ENCODE measurements at places on chromosomes 16 and 17.

DNA sequence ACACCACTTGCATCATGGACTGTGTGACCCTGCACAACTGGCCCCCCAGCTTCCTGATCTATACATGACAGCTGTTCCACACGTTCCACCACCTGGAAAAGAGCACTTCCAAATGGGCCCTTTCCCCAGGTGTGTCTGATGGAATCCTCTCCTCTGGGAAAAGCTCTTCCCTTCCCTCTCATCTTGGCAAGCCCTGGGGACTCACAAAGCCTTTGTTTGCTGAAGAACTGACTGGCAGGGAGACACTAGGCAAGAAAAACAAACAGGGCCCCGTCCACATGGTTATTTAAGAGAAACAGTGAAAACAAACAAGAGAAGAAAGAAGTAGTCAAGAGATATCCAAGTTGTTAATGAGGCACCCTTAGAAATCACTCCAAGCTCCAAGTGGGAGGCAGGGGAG lies 52.6 kb downstream of the C16orf95 start:
- DNase-seq = no peak

DNA sequence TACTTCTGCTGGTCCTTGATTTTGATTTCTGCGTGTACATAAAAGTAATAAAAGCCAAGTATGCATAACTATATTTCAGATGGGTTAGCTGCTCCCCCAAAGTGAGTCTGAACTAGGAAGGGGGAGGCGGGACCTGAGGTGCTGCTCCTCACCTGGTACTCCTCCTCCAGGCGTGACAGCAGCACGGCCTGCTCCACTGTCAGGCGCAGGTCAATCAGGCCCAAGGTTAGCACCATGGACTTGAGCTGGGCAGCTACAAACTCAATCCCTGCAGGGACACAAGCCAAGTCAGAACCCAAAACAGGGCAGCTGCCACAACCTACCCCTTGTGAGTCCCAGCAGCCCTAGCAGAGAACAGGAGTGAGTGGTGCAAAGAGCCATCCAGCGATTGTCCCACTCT lies 18.0 kb downstream of the ATPAF2 start:
- no peak for DNase-seq

- DNase-seq = no peak
These were observed 9.2 kb downstream of the BFAR start for GRCh38 chr16:14641926-14642325.

DNA sequence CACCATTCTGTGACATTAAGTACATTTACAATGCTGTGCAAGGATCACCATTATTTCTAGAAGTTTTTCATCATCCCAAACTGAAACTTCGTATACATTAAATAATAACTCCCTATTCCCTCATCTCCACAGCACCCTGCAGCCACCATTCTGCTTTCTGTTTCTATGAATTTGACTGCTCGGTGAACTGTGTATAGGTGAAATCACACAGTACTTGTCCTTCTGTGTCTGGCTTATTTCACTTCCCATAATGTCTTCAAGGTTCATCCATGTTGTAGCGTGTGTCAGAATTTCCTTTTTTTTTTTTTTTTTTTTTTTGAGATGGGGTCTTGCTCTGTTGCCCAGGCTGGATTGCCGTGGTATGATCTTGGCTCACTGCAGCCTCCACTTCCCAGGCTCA lies 20.4 kb downstream of the RAP1GAP2 start:
- DNase-seq = no peak

- DNase-seq = no peak
These were observed 9.4 kb upstream of the HEATR6 start for GRCh38 chr17:60087882-60088669.

- DNase-seq = no peak
These were observed 11.4 kb upstream of the TNRC6C start for GRCh38 chr17:77946900-77947645.

GRCh38 chr17:47955497-47956461 lies 1.9 kb downstream of the PRR15L start:
- no peak for DNase-seq

- DNase-seq = no peak
These were observed 14.7 kb downstream of the SOCS3 start for GRCh38 chr17:78345172-78345571.

DNA sequence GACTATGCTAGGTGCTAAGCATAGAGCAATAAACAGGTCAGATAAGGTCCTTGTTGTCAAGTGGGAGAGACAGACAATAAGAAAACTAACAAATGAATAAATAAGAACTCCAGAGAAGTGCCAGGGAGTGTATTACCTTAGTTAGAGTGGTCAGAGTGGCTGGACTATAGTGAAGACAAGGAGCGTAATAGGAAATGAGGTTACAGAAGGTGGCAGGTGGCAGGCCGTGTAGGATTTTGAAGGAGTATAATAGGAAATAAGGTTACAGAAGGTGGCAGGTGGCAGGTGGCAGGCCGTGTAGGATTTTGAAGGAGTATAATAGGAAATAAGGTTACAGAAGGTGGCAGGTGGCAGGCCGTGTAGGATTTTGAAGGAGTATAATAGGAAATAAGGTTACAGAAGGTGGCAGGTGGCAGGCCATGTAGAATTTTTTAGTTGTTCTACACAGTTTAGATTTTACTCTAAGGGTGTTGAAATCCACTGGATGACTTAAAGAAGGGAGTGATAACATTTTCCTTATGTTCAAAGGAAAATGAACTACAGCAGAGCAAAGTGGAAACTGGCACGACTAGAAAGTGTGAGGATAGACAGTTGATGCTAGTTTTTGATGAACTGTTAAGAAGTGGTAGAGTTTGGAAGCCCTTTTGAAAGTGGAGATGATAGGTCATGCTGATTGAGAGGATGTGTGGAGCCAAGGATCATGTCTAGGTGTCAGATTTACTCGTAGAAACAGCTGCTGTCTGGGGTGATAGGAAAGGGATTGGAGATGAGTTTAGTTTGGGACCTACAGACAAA lies 3.6 kb upstream of the KRTAP3-1 start:
- no peak for DNase-seq

DNA sequence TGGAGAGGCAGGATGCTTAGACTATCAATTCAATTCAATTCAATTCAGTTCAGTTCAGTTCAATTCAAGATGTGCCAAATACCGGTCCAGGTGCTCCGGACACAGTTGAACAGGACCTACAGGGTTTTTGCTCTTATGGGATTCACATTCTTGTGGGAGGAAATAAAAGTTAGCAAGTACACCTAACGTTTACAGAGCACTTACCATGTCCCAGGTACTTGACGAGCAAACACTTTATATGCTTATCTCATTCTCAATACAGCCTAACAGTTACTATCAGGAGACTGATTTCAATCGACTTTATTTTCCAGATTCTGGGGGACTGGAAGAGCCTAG lies 467 bp upstream of the GDE1 start:
- no peak for DNase-seq

DNA sequence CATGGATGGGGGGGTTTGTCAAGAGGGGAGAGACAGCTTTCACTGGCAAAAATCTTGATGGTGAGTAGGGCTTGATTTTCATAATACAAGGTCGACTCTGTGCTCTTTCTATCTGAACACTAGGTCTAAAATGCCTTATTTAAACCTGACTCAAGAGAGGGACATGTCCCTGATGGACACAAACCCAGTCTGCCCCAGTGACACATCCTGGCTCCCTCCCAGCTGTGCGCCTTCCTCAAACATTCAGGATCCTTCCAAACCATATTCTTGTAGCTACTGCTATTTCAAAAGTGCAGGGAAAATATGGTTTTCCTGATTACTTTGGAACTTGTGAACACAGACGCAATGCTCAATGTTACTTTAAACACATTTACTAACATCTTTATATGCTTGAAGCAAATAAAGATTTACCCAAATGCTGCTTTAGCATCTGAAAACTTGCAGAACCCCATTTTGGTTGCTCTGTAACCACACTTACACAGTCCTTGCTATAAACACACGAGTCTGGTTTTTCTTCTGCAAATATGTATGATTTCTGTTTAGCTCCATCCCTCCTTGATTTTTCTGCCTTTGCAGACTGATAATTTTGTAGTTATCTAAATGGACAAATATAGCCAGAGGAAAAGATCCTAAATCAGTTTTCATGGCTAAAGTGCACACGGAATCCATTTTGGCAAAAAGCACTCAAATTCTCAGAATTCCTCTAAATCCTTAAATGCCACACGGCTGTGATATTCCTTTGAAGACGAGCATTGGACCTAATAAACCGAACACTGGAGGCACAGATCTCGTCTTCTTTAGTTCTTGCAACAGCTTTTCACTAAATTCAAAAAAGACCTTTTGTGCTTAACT lies 499.9 kb upstream of the ZFHX3 start:
- no peak for DNase-seq

DNA sequence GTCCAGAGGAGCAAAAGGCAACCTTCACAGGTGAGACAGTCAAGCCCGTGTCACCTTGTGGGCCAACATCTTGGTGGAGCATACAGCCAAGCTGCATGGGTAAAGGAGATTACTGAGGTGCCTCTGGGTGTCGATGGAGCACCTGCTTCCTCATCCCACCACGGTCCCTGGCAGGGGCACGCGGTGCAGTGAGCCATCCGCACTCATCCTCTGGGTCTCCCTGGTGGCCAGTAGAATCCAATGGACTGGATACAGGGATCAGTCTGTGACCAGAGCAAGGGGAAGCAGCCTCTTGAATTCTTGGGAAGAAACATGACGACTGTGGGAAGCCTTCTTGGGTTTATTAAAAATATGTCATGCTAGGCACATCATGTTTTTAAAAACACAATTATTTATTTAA lies 4.8 kb upstream of the WSCD1 start:
- no peak for DNase-seq

DNA sequence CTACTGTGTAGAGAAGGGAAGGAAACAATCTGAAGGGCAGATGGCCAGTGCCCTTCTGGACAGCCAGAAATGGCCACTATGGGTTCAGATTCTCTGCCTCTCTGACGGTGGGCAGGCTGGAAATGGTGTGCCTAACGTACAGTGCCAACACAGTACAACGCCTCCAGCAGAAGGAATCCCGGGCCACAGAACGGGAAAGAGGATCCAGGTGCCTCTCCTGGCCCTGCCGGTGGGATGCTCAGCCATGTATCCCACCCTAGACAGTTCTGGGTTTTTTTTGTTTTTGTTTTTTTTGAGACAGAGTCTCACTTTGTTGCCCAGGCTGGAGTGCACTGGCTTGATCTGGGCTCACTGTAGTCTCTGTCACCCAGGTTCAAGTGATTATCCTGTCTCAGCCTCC lies 71.5 kb downstream of the SLC5A11 start:
- no peak for DNase-seq

DNA sequence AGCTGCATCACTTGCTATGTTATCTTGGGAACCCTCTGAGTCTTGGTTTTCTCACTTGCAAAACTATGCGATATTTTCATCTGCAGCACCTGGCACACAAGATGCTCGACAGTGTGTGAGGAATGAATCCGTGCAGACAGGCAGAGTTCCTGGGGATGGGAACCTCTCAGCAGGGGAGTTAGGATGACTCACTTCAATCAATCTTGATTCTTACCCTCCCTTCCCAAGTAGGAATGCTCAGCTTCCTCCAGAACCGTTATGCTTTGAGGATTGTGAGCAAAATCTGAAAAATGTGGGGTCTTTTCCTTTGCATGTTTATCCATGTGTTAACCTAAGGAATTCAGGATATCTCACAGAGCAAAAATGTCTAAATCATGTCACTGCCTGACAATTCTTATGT lies 68.9 kb upstream of the HNF1B start:
- DNase-seq = no peak

DNA sequence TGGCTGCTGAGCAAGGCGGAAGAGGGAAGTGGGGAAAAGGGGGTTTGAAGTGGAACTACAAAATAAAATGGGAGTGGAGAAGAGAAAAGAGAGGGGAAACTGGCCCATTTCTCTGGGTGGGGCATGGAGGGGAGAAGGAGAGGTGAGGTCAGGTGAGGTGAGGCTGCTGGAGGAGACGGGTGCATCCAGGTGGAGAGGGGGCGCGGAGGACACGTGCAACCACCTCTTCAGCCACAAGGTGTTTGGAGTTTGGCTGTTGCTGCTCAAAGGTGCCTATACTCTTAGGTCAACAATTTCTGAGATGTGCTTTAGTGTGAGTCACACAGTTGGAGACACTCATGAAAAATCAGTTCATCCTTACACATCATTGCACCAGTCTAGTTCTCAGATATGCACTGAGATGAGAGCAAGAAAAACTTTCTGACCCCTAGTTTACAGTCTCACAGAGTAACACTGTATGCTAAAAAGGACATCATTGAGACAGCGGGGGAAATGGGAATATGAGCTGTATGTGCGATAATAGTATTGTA lies 4.8 kb downstream of the SLC6A4 start:
- no peak for DNase-seq

DNA sequence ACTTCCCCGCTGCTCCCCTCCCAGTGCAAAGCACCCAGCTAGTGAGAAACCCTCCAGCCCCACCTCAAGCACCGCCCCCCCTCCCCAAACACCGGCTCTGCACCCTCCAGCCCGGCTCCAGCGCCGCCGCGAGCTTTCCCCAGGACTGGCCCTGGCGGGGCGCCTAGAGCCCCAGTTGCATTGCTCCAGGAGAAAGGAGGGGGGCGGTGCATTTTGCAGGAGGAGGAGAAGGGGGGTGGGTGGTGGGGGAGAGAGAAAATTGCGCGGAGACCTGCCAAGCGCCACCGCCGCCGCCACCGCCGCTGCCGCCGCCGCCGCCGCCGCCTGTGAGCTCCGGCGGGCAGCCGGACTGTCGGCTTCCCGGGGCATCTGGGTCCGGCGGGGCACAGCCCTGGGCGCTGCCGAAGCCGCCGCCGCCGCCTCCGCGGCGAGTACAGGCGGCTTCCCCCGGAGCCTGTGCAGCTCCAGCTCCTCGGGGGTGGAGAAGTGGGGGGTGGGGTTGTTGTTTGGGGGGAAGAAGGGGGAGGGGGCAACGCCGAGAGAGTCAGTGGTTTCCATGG lies 333 bp upstream of the NOG start:
- DNase-seq = peak; percentile 26

DNA sequence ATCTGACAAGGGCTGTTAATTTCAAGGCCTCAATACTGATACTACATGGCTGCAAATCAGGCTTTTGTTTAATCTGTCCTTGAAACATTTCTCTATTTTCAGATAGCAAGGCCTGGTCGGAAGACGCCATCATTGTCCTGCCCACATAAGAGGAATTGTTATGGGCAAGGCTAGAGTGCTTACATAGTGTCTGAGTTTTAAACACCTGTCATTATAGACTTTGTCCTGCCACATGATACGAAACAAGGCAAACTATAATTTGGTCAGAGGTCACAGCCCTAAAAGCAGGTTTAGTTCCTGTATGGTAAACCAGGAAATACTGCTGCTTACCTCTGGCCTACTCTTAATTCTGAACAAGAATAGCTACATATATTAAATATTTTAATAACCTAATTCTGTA lies 104.4 kb downstream of the SSH2 start:
- no peak for DNase-seq

DNA sequence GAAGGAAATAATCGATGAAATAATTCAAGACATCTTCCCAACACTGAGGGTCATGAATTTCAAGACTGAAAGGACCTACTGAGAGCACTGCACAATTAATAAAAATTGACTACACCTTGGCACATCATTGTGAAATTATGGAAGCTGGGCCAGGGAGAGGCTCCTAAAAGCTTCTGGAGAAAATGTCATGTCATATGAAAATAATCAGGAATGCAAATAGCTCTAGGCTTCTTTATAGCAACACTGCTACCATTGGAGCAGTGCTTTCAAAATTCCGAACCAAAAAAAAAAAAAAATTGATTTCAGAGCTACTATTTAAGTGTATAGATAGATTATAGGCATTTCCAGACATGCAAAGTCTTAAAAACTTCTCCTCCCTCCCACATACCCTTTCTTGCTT lies 6.4 kb upstream of the ALOX15B start:
- DNase-seq = no peak

GRCh38 chr16:48158296-48158695 lies 2.5 kb upstream of the ABCC12 start:
- no peak for DNase-seq

GRCh38 chr17:10216213-10216938 lies 18.0 kb upstream of the GAS7 start:
- DNase-seq = no peak

GRCh38 chr16:56869513-56870275 lies 4.7 kb downstream of the SLC12A3 start:
- no peak for DNase-seq

Measured in posterior cingulate gyrus (tissue), 11 donors.